ENCODE measurements at places on chromosomes 4 and X. TPM values are rescaled to one million over a fixed set of nuclear protein-coding genes. Genes with fewer than 3 reads are reported as not detected.

Gene BCLAF3
- total RNA-seq: 1.8 TPM

Gene QRFPR
- 1.6 TPM for total RNA-seq

Gene RGN
- total RNA-seq: 0.20 TPM

Gene RHOH
- 3.3 TPM for total RNA-seq

Gene APOOL
- total RNA-seq: 10.3 TPM

Gene CPXCR1
- not detected for total RNA-seq

Data from mammary microvascular endothelial cell (primary cell).